ENCODE measurements at places on chromosomes 16 and 17.

DNA sequence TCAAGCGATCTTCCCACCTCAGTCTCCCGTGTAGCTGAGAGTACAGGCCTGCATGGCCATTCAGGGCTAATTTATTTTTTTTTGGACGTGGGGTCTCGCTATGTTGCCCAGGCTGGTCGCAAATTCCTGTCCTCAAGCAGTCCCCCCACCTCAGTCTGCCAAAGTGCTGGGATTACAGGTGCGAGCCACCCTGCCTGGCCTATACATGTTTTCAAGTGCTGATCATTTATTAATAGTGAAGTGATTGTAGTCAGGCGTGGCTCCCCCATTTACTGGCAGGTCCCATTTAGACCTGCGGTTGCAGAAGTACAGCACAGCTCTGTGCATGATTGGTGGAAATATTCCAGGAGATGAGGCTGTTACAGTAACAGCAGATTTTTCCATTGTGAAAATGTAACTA, 8.4 kb downstream of the FOXK2 start:
- DNase-seq = no peak

GRCh38 chr16:75229172-75230031, 10.6 kb downstream of the CTRB1 start:
- DNase-seq = no peak

DNA sequence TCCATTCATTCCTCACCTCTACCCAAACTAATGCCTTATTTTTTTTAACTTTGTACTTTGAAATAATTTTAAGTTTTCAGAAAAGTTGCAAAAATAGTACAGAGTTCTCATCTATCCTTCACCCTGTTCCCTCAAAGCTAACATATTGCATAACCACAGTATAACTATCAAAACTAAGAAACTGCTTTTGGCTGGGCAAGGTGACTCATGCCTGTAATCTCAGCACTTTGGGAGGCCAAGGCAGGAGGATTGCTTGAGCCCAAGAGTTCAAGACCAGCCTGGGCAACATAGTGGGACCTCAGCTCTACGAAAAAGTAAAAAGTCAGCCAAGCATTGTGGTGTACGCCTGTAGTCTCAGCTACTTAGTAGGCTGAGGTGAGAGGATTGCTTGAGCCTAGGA, 147.7 kb downstream of the SKAP1 start:
- DNase-seq = no peak

DNA sequence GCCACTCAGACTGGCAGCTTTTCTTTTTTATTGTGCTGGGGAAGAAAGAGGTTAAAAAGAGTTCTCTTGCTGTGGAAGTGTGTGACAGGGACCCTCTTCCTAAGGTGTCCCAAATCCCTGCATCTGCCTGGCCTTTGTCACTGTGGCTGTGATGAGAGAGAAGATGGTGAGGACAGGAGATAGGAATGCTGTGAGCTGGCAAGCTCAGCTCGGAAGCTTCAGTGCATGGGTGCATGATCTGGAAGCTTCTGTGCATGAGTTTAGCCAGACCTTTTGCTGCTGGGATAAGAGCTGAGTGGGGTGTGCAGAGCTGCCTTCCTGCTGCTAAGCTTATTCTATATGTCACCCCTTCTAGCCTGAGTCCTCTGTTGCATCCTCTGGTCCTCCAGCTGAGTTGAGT, 103.3 kb upstream of the CACNG3 start:
- DNase-seq = no peak

- no peak for DNase-seq
Measured at GRCh38 chr17:79809530-79810129, 12.8 kb upstream of the CBX8 start.

DNA sequence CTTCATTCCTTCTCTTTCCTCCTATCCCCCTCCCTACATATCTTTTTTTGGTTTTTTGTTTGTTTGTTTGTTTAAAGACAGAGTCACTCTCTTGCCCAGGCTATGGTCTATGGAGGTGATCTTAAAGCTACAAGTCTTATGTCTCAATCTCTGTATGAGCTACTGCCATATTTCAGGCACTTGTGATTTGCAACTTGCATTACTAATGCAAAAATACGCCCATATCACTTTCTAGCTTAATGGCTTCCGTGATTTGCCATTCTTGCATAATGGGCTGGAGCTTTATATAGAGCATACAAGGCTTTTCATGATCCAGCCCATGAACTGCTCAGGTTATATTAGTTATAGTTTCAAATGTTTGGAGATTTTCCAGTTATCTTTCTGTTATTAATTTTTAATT, 7.5 kb downstream of the CFAP97D1 start:
- DNase-seq = no peak

GRCh38 chr16:87303431-87303930, 13.7 kb downstream of the C16orf95 start:
- DNase-seq = no peak

DNA sequence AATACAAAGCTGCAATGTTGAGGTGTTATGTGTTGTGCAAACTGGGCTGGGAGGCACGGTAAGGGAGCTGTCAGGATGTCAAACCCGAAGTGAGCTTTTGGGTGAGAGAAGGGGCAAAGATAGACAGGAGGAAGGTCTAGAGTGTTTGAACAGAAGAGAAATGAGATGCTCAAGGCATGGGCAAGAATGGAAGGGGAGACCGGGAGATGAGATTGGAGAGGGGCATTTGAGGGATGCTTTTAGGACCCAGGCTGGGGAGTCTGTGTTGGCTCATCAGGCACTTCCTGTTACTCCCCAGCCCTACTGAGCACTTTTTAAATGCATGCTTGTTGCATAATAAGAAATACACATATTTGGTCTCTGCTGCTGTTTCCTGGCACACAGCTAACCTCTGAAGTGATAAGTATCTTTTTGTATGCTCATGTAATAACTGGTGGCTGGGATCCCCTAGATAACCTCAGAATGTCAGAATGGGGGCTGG, 13.7 kb downstream of the UNC45B start:
- DNase-seq = no peak

- no peak for DNase-seq
Measured at GRCh38 chr17:8614988-8615387, 15.5 kb downstream of the MYH10 start.

DNA sequence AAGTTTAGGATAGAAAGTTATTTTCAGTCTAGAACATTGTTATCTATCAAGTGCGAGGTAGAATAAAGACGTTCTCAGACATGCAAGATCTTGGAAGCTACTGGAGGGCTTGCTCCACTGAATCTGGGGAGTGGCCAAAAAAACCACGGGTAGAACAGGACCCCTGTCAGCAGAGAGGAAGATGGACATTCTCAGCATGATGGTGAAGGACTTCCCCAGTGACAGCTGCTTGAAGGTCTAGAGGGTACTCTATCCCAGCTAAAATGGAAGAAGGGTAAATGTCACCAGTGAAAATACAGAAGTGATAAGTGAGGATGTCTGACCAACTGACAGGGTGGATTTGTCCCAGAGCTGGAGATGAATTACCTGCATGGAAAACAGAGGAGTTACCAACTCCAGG, 10.1 kb downstream of the TNFRSF13B start:
- DNase-seq = no peak

DNA sequence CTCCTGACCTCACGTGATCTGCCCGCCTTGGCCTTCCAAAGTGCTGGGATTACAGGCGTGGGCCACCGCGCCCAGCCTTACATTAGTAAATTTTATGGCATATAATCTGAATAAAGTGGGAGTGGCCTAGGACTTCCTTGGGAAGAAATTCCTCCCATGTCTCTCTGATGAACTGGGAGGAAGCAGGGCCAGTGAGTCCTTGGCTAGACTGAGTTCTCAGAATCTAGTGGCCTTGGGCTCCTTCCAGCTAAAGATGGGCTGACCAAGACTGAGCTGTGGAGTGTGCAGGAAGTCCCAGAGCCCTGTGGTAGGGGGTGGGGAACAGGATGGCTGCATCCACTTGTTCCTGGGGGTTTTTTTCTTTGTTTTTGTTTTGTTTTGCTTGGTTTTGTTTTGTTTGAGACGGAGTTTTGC, 10.0 kb upstream of the NAGLU start:
- DNase-seq = no peak

GRCh38 chr17:924711-925475, 54.7 kb downstream of the NXN start:
- no peak for DNase-seq

GRCh38 chr17:35062308-35062707, 1.2 kb downstream of the RFFL start:
- no peak for DNase-seq

GRCh38 chr16:7369204-7369603, 36.6 kb downstream of the RBFOX1 start:
- no peak for DNase-seq

GRCh38 chr17:44906010-44906646, 6.9 kb upstream of the EFTUD2 start:
- no peak for DNase-seq

- no peak for DNase-seq
Measured at GRCh38 chr17:51407576-51407975, 147.2 kb downstream of the UTP18 start.

DNA sequence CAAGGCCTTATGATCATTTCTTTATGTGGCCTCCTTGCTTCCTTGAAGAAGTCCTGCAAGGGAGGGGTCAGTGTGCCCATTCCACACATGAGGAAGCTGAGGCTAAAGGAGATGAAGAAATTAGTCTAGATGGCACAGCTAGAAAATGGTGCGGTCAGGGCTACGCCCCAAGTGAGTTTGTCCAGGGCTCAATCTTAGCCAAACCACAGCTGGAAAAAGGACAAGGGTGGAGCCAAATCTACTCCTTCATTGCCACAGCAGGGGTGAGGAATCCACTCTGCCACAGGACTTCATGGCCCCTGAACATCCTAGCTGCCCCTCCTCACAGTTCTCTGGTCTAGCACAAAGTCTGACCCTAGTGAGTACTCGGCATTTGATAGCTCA, 16.2 kb downstream of the BEAN1 start:
- no peak for DNase-seq

- no peak for DNase-seq
Measured at GRCh38 chr17:73856556-73856955, 212.3 kb upstream of the SDK2 start.

- no peak for DNase-seq
Measured at GRCh38 chr17:67413388-67413787, 36.3 kb downstream of the PITPNC1 start.

- no peak for DNase-seq
Measured at GRCh38 chr16:50304467-50305440, 38.4 kb downstream of the ADCY7 start.

GRCh38 chr16:28537076-28537475, 1.7 kb downstream of the NUPR1 start:
- DNase-seq = no peak

DNA sequence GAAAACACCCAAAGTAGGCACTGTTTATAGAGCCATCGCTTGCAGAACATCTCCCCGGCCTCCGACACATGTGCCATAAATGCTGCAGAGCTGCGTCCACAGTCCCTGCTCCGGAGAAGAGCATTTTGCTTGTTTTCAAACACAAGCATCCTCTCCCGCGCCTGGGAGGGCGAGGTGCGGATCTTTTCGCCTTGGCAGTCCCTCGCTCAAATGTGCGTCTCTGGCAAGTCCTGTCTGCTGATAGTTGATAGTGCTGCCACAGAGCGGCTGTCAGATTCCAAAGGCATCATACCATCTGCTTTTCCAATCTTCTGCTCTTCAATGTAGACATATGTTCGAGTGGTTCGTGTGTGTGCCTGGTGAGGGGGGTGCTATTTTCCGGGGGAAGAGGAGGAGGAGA, 603.7 kb downstream of the MAF start:
- no peak for DNase-seq

DNA sequence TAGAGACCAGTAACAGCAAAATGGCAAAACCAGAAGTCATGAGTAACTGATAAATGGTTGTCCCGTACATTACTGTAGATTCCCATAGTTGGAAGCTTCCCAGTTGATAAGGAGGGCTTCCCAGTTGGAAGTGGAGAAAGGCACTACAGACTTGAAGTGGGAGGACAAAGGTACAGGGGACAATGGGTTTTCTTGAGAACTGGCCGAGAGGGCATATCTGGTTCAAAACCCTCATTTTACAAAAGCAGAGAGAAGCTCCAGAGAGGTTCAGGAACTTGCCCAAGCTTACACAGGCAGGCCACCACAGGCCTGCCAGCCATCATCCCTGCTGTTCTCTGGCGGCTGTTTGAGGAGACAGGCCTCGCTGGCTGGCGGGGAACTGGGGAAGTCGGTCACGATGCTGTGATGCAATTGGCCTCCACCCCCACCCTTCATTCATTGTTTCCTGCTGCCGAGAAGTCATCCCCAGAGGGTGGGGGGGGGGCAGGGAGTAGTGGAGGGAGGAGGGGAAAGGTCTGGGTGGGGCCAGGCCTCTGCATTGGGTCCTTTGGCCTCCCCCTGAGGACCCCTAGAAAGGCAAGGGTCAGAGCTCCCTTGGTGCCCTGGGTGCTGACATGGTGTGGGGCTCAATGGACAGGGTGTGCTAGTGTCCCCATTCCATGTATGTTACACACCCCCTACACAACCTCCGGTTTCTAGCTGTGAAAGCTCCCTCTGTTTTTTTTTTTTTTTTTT, 3.0 kb downstream of the UBALD2 start:
- peak; percentile 84 for DNase-seq

DNA sequence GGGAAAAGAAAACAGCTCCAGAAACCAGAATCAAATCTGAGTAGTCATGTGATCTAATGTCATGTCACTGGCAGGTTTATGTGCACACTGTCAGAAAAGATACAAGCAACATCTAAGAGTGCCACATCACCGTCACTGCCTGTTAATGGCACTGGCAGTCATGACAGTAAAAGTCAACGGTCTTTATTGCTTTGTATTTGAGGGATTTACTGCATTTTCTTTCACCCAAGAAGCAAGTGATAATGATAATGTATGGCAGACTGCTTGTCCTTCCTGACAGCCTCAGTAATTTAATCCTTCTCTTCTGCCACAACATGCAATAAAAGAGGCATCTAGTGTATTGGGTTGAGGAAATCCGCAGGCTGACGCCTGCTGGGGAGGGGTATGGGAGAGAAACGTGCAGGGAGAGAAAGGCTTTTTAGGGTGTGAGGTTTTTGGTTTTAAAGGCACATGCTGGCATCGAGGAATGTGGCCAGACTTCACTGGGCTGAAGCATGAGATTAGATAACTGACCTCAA, 92.4 kb downstream of the RPGRIP1L start:
- no peak for DNase-seq

GRCh38 chr16:87371261-87371866, 12.2 kb downstream of the FBXO31 start:
- no peak for DNase-seq

DNA sequence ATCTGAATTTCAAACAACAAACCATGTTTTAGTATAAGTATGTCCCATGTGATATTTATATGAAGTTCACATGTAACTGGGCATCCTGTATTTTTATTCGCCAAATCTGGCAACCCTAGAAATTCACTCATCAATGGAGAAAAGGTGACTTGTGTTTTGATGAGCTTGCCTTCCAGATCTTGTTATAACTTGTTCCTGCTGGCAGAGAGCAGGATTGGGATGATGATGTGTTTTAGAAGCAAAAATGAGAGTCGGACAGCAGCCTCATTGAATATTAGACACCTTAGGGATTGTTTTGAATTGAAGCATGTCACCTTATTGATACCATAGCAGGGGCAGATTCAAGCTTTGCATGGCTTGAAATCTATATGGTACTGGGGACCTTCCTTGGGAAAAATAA, 85.4 kb upstream of the MED13 start:
- DNase-seq = no peak

DNA sequence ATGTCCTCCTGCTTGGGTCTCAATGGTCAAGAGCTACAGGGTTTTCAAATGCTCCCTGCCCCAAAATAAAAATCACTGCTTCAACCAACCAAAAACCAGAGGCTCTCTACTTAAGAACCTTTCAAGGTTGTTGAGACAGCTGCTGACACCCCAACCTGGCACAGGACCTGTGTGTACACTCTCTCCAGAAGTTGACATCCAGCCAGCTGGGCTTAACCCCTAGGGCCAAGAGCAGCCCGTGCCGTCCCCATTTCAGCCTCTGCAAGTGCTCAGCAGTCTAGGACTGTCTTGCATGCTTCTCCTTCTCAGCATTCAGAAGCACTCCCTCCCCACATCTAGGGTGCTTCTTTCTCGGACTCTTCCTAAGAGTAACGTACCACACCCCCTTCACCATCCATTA, 59.0 kb upstream of the TRAP1 start:
- no peak for DNase-seq
